ENCODE measurements at places on chromosomes 1 and 21.

- no peak for DNase-seq
Measured at GRCh38 chr1:61520401-61520800, 204.5 kb downstream of the TM2D1 start.

GRCh38 chr1:56904663-56905397 lies 50.2 kb downstream of the C8A start:
- DNase-seq: no peak

DNA sequence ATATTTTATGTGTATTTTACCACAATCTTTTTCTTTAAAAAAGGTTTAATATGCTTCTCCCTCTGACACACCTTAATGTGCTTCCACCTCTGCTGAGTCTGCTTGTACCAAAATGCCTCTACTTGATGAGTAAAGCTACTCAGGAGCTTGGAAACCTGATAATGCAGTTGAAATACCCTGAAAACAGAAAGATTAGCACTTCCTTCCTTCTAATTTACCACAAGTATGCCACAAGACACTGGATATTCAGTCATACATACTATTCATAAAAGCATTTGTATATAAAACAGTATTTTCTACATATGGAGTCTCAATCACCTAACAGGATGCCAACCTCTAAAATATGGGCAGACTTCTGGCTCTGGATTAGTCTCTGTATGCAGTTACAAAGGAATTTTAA lies 55.0 kb downstream of the SLC35D1 start:
- DNase-seq: no peak

DNA sequence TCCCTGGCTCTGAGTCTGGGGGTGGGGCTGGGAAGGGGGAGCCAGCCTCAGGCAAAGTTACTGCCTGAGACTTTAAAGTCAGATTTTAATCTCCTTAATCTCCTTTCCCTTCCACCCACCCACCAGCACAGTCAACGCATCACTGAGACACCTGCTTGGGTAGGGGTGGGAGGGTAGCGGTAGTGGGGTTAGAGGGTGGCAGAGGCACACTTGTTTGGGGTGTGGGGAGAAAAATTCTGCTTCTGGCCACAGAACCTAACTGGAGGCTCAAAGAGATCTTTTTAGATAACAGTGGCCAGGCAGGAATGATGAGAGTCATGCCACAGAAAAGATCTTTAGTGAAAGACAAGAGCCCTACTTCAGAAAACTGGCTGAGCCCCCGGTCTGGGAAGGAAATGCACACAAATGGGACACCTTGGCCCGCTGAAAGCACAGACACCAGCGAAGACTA lies 44.1 kb downstream of the CD247 start:
- DNase-seq: no peak

DNA sequence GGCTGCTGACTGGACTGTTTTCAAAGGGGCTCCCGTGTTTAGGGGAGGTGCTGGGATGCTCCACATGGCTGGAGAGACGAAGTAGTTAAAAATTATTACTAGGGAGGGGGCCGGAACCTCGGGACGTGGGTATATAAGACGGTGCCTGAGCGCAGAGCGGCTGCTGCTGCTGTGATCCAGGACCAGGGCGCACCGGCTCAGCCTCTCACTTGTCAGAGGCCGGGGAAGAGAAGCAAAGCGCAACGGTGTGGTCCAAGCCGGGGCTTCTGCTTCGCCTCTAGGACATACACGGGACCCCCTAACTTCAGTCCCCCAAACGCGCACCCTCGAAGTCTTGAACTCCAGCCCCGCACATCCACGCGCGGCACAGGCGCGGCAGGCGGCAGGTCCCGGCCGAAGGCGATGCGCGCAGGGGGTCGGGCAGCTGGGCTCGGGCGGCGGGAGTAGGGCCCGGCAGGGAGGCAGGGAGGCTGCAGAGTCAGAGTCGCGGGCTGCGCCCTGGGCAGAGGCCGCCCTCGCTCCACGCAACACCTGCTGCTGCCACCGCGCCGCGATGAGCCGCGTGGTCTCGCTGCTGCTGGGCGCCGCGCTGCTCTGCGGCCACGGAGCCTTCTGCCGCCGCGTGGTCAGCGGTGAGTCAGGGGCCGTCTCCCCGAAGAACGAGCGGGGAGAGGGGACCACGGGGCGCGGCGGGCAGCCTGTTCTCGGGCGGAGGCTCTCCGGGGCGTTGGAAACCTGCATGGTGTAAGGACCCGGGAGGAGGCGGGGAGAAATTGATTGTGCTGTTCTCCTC lies at the start of gene CHODL:
Gene CHODL (plus strand): TSS at position 163 of the 793 bp plus-strand sequence. CDS start 391 bp downstream, at position 554.
- DNase-seq: no peak

- no peak for DNase-seq
Measured at GRCh38 chr1:241181971-241182370, 175.0 kb downstream of the RGS7 start.

- DNase-seq: no peak
Measured at GRCh38 chr21:29350246-29350779, 51.6 kb downstream of the BACH1 start.

DNA sequence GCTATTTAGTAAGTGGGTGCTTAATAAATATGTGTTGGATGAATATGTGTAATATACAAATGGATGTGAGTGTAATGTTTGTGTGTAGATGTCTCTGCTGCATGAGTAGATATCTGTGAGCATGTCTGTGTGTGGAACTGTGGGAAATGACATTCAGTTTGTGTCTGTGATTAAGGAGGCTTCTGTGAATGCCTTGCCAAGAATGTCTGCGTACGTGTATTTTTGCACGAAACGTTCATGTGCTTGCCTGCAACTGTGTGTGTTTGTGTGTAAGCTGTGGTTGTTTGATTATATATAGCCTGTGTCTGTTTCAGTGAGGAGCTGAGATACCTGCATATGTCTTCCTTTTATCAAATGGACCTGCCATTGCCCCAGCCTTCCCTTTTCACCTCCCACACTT lies 13.8 kb downstream of the DMBX1 start:
- DNase-seq: no peak

GRCh38 chr1:158310623-158311022 lies 20.7 kb downstream of the CD1B start:
- no peak for DNase-seq

GRCh38 chr1:198598796-198599321 lies 40.0 kb upstream of the PTPRC start:
- DNase-seq: peak; percentile 28

DNA sequence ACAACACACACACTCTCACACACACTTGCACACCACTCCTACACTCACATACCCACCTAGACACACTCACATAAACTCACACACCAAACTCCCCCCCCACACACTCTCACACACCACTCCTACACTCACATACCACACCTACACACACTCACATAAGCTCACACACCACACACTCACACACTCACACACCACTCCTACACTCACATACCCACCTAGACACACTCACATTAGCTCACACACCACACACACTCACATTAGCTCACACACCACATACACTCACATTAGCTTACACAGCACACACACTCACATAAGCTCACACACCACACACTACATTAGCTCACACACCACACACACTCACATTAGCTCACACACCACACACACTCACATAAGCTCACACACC lies 33.1 kb downstream of the OPTC start:
- no peak for DNase-seq

GRCh38 chr1:97007840-97008604 lies 286.4 kb downstream of the PTBP2 start:
- no peak for DNase-seq

- no peak for DNase-seq
Measured at GRCh38 chr1:110487726-110488125, 31.2 kb downstream of the KCNA10 start.

Measured in GM20000 (cell line).